ENCODE measurements at places on chromosomes 6 and 20. TPM values are rescaled to one million over a fixed set of nuclear protein-coding genes. Genes with fewer than 3 reads are reported as not detected.
A peak's percentile ranks its signal among the peaks of the same experiment; 100 is the strongest.

Gene KHDC3L
- polyA plus RNA-seq: not detected

Gene HLA-DMA
- 3.4 TPM for polyA plus RNA-seq

Gene EDN1
- 3.6 TPM for polyA plus RNA-seq

DNA sequence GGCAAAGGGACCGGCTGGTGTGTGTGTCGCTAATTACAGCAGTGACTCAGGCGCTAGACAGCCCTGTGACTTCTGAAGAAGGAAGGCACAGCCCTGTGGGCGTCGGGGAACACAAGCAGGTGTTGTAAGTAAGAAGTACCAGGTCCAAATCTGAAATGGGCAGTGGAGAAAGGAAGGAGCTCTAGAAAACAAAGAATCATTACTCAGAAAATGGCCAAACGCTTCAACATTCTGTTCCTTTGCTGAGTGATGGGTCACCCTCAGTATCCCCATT lies 106.8 kb downstream of the PXDC1 start:
- no peak for DNase-seq

GRCh38 chr20:37503256-37503927 lies 17.7 kb upstream of the NNAT start:
- no peak for DNase-seq

GRCh38 chr6:54847799-54848597 lies 1.4 kb downstream of the FAM83B start:
- no peak for DNase-seq

Gene PROKR2
- polyA plus RNA-seq: not detected

DNA sequence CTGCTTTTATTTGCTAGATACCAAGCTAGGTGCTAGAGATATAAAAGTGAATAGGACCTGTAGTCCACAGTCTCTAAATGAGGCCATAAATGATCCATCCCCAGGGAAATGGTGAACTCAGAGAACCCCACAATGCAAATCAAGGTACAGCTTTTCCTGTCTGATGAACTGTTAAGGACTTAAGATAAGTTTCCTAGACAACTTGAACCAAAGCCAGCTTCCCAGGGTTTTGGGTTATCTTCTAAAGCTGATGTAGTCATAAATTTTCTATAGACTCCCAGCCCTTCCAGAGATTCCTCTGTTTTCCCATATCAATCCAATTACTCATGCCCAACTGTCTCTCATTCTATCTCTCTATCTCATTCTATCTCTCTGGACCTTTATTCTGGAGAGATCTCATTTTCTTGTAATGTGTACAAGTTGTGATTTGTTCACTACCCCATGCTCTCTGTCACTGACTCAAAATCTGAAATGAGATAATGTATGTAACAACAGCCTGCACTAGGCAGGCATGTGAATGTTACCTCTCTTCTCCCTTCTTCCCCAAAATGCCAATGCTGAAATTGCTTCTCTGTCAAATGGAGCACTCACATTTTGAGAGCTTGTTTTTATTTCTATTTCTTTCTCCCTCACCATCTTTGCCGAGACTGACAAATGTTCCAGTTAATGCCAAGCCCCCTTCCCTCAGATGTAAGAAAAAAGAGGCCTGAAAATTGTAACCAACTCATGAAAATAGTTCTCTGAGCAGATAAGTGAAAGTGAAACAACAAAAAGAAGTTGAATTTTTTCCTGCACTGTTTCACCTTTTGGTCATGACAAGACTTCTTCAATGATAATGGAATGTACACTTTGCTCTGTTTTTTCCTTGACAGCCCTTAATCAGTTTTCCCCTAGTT lies 279.9 kb downstream of the SLC35F1 start:
- no peak for DNase-seq

GRCh38 chr6:140003217-140003616 lies 628.8 kb upstream of the CITED2 start:
- no peak for DNase-seq

DNA sequence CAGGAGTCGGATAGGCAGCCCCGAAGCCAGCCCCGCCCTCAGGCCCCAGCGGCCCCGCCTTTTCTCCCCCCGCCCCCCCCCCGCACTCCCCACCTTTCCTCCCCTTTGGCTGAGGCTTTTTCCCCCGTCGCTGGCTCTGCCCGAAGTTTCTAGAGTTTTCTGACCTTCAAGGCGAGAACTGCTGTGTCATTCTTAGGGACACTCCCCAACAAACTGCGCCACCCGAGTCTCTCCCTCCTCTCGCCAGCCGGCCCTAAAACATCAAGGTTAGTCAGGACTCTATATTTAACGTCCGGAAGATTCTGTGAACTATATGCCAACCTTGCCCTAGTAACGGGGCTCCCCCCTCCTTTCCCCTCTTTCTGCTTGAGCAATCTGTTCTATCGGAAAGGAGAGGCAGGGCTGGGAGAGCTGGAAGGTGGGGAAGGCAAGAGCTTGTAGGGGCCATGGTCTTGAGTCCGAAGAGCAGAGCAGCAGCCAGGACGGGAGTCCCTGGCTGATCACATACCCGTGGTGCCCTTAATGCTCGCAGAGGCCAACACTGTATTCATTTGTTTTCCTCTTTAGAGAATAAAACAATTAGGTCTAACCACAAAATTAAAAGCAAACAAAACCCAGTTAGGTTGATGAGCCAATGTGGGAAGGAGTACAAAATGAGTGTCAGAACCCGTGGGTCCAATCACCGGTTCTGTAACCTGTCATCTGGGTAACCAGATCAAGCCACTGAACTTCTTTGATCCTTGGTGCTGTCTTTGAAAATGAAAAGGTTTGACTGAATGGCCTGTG lies 5.3 kb upstream of the HSPA1B start:
- DNase-seq: peak; percentile 73

DNA sequence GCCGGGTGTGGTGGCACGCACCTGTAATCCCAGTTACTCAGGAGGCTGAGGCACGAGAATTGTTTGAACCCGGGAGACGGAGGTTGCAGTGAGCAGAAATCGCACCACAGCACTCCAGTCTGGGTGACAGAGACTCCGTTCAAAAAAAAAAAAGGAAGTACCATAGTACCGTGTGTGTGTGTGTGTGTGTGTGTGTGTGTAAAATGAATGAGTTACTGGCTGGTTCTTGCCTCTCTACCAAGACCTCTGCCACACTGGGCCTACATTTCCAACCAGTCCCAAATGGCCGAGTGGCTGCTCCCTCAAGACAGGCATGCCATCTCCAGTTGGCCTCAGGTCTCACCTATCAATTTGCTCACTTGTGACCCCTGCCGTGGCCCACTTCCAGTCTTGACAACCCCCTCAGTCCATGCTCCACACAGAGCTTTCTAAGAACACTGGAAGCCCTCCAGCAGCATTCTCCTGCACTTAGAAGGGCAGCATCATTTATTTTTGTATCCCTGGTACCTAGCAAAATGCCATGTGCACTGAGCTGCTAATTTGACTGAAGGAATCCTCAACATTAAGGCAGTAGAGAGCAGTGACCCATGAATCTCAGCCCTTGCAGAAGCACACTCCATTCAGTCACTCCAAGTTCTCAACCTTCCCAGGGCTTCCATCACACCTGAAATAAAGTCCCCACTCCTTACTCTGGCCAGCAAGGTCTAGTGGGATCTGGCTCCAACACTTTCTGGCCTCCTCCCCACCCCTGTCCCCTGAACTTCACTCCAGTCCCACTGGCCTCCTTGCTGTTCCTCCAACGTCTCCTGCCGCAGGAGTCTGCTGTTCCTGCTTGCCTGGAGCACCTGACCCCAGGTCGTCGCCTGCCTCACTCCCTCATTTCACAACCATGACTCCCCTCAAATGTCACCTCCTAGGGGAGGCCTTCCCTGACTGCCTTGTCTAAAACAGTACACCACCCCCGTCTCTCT lies 29.9 kb downstream of the COX4I2 start:
- DNase-seq: no peak

- DNase-seq: peak; percentile 62
Measured at GRCh38 chr6:69835414-69836179, 30.8 kb upstream of the COL19A1 start.

- DNase-seq: no peak
Measured at GRCh38 chr20:17720755-17721154, 21.0 kb downstream of the BANF2 start.

Gene BACH2
- 5.3 TPM for polyA plus RNA-seq
